GM04504 (cell line): ENCODE measurements at places on chromosomes 7 and 10.

GRCh38 chr10:48612236-48612943 lies 7.5 kb upstream of the ARHGAP22 start:
- DNase-seq, result no peak

DNA sequence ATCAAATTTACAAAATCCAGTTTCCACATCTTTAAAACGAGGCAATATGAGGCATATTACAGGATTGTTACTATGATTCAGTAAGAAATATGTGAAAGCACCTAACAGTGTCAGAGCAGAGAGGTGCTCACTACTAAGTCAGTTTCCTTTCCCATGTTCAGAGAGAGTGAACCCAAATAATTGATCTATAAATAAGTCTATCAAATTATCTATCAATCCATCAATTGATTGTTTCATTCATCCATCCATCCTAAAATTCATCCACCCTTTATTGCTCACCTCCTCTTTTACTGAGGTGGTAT lies 340.8 kb downstream of the SUGCT start:
- no peak for DNase-seq

DNA sequence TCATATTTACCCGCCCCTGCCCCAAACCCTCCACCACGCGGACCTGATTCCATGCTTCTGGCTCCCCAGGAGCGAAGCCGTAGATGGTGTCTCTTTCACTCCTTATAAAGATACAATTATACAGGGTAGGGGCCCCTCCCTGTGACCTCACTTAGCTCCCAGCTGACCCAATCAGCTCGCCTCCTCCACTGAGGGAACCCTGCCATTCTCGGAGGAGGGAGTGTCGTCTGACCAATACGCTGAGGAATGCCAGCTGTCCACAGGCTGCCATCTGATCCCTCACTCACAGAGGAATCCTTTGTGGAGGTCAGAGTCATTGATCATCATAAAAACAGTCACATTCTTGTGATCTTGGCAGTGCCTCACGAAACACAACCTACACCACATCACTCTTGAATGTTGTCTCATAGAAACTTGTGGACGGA lies 67.5 kb upstream of the INSIG1 start:
- peak; percentile 99 for DNase-seq

DNA sequence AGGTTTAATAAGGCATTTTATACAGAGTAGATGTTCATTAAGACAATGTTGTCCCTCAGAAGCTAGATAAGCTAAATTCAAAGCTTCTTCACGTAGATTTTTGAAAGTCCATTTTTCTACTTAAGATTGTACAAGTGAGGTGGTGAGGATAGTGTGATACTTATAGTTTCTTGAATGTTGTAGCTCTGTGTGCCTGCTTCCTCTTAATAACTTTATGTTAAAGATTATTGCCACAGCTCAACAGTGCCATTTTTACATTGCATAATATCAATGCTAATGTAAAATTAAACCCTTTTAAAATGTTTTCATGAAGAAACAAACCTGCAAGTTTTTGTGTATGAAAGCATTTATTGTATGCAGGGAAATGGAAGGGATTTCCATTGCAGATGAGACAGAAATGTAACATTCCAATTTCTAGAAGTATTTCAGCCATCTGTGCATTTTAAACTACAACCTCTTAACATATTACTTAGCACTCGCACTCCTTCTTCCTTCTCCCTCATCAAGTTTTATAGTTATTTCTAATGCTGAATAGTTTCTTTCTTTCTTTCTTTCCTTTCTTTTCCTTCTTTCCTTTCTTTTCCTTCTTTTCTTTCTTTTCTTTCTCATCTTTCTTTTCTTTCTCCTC lies 212.0 kb downstream of the TWIST1 start:
- DNase-seq, result no peak

DNA sequence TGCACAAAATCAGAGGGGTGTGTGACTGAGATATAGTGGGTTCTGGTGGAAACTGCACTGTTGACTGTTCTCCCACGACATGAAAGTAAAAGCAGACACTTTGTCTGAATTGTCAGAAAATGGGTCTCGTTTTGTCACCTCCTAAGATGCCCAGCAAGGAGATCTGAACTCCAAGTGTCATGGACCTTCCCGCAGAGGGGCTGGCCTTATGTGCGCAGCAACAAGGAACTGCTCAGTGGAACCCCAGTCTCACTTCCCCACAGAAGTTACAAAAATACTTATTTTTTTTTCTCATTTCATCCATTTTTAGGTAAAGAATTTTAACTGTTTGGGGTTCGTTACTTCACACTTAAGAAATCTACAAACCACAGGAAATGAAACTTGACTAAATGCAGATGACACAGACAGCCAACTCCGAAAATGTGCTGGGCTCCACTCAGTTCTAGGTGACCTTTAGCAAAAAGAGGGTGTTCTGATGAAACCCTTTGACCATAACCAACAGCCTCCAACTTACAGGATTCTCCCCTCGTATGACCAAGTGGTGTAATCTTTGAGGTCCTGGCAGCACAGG lies 115.0 kb downstream of the FAM107B start:
- no peak for DNase-seq

GRCh38 chr7:107130487-107131220 lies 38.1 kb upstream of the HBP1 start:
- DNase-seq, result no peak

- DNase-seq, result no peak
Measured at GRCh38 chr7:114620208-114620607, 205.6 kb downstream of the FOXP2 start.

DNA sequence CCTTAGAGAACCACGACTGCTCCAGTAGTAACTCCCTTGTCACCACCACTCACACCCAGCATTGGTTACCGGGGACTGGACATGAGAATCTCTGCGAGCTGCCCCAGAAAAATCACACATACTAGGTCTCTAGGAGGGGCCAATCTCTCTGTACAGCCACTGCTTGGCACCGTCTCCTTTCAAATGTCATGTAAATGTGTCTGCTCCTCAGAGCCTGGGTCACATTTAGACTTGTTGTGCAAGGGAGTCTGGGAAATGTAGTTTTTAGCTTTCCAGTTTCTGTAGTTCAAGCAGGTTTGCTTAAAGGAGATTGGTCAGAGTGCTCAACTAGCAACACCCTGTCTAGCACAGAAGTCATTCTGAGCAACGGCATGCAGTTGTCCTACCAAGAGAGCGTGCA lies 60.0 kb downstream of the CHN2 start:
- DNase-seq, result no peak

- no peak for DNase-seq
Measured at GRCh38 chr7:148715027-148715426, 16.3 kb downstream of the CUL1 start.

DNA sequence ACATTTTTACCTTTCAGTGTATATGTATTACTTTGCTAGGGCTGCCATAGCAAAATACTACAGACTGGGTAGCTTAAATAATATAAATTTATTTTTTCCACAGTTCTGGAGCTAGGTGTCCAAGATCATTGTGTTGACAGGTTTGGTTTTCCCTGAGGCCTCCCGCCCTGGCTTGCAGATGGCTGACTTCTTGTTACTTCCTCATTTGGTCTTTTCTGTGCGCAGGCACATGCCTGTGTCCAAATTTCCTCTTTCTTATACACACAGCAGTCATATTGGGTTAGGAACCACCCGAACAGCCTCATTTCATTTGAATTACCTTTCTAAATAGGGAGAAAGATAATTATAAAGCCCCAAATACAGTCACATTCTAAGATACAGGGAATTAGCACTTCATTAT lies 521.6 kb upstream of the SORCS1 start:
- DNase-seq, result no peak

DNA sequence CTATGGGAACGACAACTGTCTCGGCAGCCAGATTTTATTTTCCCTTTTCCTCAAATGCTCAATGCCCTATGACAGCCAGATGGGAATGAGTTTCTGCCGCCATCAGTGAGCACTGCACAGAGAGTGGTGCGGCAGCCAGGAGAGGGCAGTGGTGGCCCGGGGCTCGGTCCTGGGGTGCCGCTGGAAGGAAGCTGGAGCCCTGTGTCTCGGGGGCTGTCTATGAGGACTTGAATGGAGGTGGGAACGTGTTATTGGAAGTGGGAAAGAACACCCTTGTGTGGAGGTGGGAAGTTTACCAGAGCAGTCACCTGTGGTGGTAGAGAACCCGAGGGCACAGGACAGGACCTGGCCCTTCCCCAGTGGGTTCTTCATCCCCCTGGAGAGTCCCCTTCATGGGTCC lies 35.8 kb downstream of the JAKMIP3 start:
- DNase-seq, result no peak

- DNase-seq, result no peak
Measured at GRCh38 chr10:113627836-113628235, 36.0 kb downstream of the NRAP start.

GRCh38 chr10:6133331-6134098 lies 44.7 kb downstream of the RBM17 start:
- DNase-seq, result no peak

DNA sequence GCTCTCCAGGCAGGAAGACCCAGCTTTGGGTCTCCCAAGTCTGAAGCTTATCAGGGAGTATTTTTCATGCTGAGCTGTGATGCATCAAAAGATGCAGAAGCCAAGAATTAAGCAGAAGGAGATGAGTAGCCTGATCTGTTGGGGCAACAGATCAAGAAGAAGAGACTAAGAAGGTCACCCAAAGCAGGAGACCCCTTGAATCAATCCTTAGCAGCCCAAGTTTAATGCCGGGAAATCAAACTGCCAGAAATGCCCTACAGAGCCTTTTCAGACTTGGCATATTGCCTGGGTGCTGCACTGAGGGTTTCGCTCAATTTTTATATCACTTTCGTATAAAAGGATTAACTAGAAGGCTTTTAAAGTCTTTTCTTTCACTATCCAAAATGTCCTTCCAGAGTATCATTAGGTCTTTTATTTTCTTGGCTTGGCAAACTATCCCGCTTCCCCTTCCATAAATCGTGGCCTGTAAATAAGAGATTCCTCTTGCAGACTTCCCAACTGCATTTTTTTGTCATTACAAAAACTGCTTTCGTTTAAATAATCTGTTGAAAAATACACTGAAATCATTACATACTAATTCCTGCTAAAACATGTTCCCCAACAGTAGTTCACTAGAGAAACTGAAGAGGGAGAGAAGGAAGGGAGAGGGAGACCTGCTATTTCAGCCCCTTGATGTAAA lies 49.0 kb upstream of the STK17A start:
- DNase-seq, result peak; percentile 58

DNA sequence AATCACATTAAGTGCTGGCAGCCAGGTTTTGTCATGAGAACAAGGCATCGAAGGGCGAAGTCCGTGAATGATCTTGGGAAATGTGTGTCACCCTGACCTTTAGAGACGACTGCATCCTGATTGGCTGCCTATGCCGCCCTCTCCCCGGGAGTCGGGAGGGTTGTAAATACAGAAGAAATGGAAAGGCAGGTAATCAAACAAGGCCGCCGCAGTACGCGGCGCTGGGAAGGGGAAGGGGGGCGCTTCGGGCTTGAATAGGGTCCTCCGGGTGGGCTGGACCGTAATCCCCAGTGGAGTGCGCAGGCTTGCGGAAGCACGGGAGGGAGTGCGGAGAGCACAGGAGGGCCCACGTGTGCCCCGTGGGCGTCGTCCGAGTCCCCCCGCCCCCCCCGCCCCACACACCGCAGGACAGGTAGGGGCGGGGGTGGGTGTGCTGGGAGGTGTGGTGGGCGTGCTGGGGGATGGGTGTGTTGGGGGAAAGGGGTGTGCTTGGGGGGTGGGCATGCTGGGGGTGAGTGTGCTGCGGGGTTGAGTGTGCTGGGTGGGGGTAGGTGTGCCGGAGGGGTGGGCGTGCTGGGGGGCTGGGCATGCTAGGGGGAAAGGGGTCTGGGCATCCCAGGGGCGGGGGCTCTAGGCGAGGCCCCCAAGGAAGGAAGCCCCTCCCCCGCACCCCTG lies 169.4 kb downstream of the ARHGAP12 start:
- DNase-seq, result no peak

GRCh38 chr10:102501201-102502028 lies 1.1 kb downstream of the ACTR1A start:
- no peak for DNase-seq

GRCh38 chr10:46520381-46520780 lies 36.1 kb downstream of the GPRIN2 start:
- no peak for DNase-seq

DNA sequence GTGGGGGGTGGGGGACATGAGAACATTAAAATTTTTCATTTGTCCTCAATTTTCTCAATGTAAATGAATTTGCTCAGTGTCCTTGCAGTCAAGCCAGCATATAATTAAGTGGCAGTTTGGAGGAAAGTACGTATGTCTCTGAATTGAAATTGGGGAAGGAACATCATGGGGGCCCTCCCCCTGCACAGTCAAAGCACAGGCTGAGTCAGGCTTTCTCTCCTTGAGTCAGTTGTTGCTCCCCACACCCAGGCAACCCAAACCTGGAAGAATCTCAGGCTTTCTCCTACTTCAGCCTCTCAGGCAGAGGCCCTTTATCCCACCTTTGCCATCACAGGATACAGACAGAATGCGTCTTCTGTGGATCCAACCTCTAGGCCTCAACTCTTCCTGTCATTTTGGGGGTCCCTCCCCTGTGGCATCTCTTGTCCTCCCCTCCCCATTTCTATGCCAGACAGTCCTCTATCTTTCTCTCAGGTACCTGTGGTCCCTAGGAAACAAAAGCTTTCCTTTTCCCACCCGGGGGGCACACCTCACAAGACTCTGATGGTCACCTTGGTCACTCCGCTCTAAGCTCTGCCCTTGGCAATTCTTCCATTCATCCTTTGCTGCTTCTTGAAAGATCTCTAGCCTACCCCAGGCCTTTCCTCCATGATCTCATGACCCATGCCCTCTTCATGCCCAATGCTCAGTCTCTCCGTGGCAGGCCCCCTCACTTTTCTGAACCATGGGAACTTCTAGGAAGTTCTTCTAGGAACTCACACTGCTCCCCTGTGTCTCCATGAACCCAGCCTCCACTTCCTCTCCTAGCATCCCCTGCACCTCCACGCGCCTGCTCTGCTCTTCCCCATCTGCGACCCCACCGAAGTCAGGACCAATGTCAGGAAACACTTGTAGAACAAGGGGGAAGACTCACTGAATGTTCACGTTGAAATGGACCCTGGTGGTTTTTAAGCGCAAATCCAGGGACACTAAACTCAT lies 40.4 kb downstream of the CREB3L2 start:
- no peak for DNase-seq

DNA sequence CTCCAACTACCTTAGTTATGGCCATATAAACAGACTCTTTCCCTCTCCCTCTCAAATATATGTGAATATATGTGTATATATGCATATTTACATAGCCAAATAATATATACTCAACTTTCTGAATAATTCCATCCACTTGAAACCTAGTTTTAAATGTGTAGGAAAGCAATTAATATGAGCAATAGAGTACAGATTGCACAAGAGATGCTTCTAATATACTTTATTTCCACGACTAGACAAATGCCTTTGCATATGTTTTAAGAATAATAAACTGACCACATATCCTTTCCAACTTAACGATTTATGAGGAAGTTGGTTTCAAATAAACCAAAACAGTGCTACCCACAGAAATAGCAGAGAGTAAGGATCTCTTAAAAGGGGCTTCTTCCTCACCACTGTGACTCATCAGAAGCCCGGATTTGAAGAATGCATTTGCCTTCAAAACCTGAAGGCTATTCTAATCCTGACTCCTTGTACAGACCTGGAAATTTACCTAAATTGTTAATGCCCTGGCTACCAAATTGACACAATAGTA lies 266.3 kb downstream of the AHR start:
- DNase-seq, result peak; percentile 40

GRCh38 chr7:131076032-131076431 lies 251.6 kb upstream of the MKLN1 start:
- DNase-seq, result peak; percentile 29

- DNase-seq, result no peak
Measured at GRCh38 chr7:139958599-139959284, 104.0 kb downstream of the PARP12 start.

- no peak for DNase-seq
Measured at GRCh38 chr7:43735403-43735801, 6.1 kb upstream of the COA1 start.
